Urinary bladder (tissue), 4 donors: ENCODE measurements at places on chromosomes 2 and 18. TPM values are rescaled to one million over a fixed set of nuclear protein-coding genes. Genes with fewer than 3 reads are reported as not detected.

The NT5DC4 gene
- not detected for polyA plus RNA-seq

The SGPP2 gene
- polyA plus RNA-seq: 1.9 TPM

- no peak for DNase-seq
Measured at GRCh38 chr2:38239452-38239851, 137.6 kb downstream of the ATL2 start.

DNA sequence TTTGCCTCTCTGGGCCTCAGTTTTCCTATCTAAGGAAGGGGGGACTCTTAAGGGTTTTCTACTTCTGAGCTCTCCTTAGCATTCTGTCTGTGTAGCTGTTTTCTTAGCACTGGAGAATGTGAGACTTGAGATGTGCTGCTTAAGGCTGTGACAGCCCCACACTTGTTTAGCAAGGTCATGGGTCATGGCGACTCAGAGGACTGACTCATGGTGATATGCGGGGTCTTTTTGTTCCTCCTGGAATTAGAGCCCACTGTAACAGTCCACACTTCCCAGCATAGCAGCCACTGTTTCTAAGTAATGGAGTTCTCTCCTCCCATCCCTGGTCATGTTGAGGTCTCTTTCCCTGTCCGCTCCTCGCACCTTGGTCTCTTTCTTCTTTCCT is 4.1 kb upstream of the LPIN1 start:
- no peak for DNase-seq

DNA sequence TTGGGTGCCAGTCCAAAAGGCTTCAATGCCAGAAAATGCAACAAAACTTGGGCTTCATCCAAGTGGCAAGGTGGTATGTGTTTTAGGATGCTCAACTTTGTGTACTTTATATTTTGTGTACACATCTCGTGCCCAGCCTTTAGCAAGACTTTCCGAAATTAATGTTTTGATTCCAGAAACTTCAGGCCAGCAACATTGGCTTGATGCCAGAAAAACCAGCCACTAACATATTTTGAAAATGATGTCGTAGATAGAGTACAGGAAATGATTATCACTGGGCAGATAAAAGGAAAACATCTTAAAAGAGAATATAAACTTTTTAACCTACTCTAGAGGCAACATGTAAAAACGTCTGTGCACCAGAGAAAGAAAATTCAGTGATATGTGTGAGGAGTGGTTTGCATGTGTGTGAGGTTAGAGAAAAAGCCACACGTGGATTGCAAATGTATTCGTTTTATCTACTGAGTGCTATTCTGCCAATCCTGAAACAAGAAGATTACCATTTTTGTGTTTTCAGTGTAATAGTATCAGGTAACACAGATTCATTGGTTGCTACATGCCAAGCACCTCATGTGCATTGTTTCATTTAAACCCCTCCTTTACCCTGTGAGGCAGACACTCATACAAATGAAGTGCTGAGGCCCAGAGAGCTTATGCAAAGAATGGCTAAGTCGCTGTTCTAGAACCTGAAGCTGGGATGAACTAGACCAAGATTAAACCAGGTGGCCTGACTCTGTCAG is 264.8 kb downstream of the C1D start:
- no peak for DNase-seq

- DNase-seq: no peak
Measured at GRCh38 chr2:202237787-202238233, 587 bp downstream of the SUMO1 start.

GRCh38 chr2:233430081-233430480 is 75.8 kb downstream of the DGKD start:
- peak; percentile 20 for DNase-seq

DNA sequence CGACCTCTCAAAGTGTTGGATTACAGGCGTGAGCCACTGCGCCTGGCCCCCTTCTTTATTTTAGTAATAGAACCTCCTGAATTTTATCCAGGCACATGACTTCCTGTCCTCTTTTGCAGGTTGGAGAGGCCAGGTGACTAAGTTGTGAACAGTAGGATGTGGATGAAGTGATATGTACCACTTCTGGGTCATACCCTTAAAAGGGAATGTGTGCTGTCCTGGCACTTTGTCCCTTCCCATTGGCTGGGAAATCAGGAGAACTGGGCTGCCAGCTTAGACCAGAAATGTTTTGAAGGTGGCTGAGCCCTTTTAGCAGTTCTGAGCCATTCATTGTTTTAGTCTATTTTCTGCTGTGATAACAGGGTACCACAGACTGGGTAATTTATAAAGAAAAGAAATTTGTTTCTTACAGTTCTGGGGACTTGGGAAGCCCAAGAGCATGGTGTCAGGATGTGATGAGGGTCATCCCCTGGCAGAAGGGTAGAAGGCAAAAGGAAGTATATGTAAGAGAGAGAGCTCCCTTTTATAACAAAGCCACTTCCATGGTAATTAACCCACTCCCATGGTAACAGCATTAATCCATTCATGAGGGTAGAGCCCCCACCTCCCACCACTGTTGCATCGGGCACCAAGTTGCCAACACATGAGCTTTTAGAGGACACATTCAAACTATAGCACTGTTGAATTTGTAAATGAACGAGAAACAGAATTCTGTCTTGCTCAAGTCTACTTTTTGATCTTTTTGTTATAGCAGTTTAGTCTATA is 79.1 kb downstream of the TTC27 start:
- no peak for DNase-seq

GRCh38 chr2:196234672-196235071 is 63.3 kb upstream of the STK17B start:
- DNase-seq: no peak

- no peak for DNase-seq
Measured at GRCh38 chr2:32668254-32668653, 40.4 kb downstream of the TTC27 start.

DNA sequence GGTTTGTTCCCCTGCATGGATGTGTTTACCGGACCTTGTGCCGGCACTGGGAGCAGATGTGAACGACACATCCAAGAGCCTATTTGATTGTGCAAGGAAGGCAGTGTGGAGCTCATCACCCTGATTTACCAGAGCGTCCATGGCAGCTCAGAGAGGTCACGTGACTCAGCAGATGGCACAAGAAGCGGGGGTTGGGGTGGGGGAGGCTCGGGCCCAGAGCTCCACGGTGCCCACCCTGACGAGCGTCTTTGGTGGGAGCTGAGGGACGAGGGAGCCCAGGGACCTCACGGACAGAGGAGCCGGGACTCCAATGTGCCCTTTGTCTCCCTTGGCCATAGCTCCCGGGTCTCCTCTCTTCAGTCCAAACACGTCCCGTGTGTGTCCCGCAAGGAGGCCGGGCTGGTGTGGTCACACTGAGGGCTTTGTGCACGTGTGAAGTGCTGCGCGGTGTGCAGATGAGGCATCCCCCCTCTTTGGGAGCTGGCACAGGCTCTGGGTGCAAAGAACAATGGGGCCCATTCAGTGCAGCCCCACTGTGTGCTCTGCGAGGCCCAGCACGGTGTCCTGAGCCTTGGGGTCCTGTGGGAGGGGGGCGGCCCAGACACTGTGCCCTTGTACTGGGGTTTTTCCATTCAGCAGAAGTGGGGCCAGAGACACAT is 15.5 kb downstream of the KCNIP3 start:
- no peak for DNase-seq

DNA sequence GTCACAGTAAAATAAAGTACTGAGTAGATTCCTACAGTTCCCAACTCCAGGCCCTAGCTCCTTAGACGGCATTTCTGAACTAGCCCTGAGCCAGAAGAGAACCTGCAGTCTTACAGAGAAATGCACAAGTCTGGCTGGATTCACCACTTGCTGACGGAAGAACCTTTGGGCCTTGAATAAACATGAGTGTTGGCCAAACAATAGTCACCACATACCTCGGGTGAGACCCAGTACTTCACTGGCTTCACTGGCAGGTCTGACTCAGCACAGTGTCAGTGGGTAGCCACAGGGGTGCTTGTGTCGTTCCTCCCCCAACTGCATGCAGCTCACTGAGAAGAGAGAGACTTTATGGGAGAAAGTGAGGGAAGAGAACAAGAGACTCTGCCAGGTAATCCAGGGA is 88.9 kb downstream of the TMEM185B start:
- no peak for DNase-seq

DNA sequence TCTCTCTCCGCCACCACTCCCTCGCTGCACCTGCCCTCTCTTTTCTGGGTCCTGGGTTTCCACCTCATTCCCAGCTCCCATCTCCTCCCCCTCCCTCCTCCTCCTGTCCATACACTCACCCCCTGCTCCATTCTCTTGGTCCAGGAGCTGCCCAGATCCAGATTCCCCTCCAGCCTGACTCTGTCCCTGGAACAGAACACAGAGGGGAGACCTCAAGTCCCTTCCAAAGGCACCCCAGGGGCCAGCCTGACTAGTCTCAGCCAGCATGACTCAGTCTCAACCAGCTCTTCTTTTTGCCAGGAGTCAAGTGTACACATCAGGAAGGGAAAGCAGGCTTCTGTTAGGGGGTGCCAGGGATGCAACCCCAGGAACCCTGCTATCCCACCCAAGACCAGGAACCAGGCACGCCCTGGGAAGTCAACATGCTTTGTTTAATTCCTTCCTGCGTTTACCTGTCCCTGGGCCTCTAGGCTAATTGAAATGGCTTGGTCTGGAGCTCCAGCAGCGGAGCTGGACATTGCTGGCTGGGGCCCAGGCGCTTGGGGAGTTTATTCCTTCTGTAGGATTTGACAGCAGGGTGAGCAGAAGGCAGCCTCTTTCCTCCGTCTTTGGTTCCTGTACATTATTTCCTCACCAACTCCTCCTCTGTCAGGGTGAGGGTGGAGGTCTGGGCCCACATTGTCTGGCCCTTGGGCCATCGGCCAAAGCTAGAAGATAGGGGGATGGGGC is 28.4 kb upstream of the SELENOI start:
- DNase-seq: no peak

GRCh38 chr18:55085557-55086285 is 126.5 kb upstream of the CCDC68 start:
- DNase-seq: no peak

DNA sequence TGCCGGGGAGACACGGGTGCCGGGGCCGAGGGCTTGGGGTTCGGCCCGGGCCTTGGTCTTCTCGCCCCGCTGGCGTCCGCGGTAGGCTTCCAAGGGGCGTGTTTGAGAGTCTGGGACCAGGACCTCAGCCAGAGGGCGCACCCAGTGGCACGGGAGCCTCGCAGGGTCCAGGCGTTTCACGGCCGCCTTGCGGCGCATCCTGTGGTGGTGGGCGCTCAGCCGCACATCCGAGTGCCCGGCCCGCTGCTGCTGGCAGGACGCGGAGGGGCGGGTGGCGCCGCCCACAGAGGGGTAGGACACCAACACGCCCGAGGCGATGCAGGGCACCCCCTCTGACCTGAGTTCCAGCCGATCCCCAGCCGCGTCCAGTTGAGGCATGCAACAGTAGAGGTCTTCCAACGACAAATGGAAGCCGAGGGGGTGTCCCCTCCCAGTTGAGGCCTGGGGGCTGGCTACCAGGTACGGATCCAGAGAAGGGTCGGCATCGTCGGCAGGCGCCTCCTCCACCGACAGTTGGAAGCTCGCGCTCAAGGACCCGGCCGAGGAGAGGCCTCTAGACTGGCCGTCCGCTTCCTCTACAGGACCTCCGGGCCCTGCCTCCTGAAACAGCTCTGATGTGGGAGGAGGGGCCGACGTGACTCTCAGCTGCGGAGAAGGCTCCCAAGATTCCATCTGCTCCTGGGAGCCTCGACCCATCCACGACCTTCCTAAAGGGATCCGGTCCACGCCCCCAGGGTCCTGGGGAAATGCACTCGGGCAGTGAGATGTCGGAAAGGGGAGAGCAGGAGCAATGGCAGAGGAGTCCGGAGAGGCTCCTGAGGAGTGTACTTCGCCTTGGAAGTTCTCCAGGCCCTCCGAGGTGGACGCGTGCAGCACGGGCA is 6.3 kb downstream of the C2orf81 start:
- DNase-seq: no peak

DNA sequence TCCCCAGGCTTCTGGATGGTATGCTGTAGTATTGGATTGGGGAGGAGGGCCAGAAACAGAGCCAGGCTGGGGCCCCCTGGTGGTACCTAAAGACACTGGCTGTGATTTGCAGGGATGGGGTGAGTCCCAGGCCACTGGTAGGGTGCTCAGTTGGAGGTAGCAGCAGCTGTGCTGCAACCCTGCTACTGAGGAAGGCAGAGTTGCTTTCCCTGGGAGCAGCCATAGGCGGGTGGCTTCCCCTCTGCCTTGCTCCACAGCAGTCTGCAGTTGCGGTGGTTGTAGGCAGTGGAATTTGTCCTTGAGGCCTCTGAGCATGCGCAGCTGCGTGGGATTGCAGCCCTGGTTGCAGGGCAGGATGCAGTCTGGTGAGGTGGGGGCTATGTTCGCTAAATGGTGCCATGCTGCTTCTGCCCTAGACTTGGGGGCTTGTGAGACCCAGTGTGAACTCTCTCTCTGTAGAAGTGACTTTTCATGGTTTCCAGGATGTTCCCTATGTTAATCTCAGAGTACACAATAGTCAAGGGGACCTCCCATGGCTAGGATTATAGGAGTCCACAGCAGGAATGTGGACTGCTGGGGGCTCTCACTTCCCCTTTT is 443.5 kb downstream of the XIRP2 start:
- no peak for DNase-seq

GRCh38 chr2:58047961-58048360 is 1.4 kb downstream of the VRK2 start:
- DNase-seq: no peak

DNA sequence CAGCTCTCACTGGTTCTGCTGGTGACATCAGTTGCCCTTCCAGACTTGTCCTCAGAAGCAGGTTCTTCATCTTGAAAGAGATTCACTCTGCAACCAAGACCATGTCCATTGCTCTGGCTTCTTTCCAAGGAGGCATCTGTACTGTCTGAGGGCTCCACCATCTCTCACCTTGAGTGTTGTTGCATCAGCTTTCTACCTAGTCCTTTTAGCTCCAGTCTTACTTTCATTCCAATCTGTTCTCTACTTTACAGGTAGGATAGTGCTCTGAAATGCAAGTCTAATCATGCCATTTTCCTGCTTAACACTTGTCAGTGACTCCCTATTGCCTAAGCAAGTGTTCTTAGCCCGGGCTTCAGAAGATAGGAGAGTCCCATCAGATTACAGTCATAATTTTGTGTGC is 117.7 kb downstream of the EN1 start:
- no peak for DNase-seq

DNA sequence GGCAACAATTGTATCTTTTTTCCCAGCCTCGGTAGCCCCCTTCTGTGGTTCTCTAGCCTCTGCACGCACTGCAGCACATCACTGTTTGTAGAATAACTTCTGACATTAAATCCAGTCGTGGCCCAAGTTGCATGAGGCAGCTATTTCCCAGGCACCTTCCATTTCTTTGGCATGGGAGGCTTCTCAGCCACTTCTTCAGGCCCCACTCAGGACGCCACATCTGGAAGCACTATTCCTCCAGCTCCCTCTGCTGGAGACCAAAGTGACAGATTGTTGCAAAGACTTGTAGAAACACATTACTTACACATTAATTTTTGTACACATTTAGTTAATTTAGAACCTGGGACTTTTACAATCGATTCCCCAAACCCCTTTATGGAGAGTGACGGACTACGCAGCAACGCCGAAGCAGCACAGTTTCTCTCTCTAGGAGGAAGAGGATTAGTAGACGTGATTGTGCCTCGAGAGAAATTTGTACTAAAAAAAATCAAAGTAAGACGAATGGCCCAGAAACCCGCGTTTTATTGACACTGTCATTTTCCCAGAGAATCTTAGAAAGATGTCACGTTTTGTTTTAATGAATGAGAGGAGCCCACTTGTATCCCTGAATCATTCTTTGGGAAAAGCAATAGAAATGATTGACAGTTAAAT is 57.8 kb upstream of the RGPD5 start:
- DNase-seq: peak; percentile 57

- no peak for DNase-seq
Measured at GRCh38 chr2:86747711-86748639, 27.9 kb downstream of the RMND5A start.

- DNase-seq: no peak
Measured at GRCh38 chr18:13253786-13254688, 35.5 kb downstream of the LDLRAD4 start.
